ENCODE measurements at places on chromosomes 12 and 14. TPM values are rescaled to one million over a fixed set of nuclear protein-coding genes. Genes with fewer than 3 reads are reported as not detected.

IL23A gene
- total RNA-seq = not detected

GRCh38 chr14:38808734-38809455 is 294.1 kb downstream of the SEC23A start:
- no peak for DNase-seq

DNA sequence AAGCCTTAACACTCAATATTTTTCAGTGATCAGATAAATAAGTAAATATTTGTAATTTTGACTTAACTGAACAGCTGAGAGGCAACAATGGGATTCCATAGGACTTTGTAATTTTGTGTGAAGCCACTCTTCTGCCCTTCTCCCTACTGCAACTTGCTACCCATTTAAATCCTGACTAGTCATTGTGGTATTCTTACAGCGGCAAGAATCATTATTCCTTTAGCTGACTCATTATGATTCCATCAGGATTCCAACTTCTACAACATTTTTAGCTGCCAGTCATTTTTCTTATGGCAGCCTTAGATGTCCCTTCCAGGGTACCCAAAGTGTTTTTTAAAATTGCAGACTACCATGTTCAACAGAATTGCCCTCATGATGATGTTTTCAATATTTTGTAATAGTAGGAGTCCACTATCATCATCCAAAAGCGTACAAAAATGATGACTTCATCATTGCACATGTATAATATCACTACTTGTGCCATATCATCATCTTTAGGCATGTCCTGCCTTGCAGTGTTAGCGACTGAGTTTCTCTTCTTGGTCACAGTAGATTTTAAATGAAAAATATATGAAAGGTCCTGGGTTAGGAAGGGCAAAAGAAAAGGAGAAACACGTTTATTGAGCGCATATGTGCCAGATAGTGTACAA is 5.1 kb upstream of the MAGOHB start:
- no peak for DNase-seq

TSPAN8 gene
- 1.1 TPM for total RNA-seq

DNA sequence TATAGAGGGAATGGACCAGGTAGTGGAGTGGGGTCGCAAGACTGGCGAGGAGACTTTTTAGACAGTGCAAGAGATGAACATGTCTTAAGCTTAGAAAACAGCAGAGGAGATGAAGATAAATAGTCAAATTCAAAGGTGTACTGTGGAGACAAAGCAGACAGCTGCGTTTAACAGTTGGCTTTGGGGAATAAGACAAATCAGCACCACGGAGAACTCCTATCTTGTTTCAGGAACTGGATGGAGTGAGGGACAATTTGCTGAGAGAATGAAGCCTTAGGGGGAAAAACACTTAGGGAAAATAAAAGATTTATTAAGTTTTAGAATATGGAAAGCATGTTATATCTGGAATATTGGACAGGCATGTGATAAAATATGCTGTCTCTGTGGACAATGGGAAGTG is 458.8 kb downstream of the GLT1D1 start:
- DNase-seq = no peak

B4GALNT3 gene
- 16.2 TPM for total RNA-seq

DNA sequence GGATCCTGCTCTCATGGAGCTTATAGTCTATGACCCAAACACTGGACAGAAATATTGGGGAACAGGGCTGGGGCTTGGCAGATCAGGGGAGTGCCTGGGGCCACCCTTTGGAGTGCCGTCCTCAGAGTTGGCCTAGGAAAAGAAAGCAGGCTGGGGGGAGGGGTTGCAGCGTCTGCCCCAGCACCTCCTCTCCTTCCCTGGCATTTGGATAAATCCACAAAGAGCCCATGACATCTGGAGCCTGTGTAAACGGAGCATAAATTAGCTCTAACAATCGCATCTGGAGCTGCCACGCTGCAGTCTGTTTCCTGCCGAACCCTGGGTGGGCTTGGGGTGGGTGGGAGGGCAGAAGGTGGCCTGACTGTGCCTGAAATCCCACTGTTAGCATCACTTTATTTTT is 63.8 kb downstream of the MVK start:
- no peak for DNase-seq

DNA sequence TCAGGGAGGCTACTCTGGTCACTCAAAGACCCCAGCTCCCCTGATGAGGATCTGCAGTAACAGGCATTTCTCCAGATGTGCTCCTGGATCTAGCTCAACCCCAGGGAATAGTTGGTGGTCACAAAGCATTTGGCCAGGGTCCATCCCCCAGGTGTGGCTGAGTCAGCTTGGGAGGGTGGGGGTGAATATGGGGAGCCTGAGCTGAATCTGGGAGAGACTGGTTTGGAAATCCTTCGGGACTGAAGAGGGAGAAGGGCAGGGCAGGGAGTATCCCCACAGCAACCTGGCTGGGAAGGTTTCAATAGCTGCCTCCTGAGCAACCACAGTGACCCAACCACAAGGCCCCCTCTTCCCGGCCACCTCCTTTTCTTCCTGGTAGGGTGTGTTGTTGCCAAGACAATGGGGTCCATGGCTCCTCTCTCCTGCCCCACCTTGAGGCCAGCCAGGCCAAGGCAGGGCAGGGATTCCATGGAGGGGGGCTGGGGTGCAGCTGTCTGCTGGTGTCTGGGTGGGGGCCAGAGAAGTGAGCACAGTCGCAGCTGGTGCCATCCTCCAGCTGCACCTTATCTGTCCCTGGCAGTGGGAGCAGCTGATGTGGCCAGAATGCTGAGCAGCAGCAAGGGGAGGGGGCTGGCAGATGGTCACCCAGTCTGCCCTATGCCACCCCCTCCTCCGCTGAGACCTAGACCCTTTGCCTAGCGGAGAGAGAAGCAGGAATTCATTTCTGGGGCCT is 5.5 kb downstream of the ASIC1 start:
- no peak for DNase-seq

- no peak for DNase-seq
These were observed 27.7 kb downstream of the UBR7 start for GRCh38 chr14:93234798-93235197.

DNA sequence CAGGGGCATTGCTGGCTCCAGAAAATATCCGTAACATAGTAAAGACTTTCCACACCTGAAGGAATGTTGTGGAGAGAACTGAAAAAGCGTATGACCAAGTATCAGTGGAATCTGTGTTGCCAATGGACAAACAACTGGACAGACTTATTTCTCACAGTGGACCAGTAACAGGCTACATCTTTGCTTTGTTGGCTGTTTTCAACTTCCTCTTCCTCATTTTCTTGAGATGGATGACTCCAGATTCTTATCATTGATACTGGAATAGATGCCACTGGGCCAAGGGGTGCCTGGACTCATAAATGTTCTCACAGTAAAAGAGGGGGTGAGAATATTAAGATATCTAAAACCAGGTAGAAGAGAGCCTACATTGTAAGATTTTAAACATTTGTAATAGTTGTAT is 6.4 kb downstream of the GAS2L3 start:
- DNase-seq = no peak

KLRB1 gene
- not detected for total RNA-seq

Data from adrenal gland (tissue), 19 donors.